NCI-H510A (cell line): ENCODE measurements at places on chromosomes 2 and 18.
A peak's percentile ranks its signal among the peaks of the same experiment; 100 is the strongest.

DNA sequence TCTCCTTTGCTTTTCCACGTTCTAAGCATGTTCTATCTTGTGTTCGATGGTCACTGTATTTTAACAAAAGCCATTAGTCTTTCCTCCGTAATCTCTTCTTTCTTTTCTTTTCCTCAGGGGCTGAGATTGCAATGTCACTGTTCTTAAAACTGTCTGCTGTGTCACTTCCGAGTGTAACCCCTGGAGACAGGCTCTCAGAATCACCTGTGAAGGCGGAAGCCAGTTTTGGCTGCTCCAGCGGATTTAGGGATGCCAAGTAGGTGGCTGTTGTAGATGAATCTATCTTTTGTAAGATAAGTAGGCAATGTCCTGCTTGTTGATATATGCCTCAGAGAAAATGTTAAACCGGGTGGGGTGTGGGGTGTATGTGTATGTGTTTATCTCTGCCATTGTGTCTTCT lies 94.7 kb upstream of the L3MBTL4 start:
- no peak for DNase-seq

DNA sequence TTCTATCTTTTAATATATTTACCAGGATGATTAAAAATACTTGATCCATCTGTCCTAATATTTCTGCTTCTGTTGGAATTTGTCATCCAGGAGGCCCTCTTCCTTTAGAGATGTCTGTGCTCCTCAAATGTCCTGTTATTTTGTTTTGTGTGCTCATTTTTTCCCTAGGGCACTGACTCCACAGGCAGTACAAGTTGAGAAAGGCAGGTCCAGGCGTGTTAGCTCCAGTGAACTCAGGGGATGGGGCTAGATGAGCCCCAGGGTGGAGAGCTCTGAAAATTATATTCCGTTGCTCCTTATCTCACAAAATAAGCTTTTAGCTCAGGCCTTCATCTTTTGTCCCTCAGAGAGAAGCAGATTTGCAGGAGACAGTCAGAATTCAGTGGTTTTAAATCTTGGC lies 105.7 kb downstream of the SLC4A3 start:
- DNase-seq: no peak

- no peak for DNase-seq
These were observed 551.1 kb upstream of the CELF4 start for GRCh38 chr18:38116716-38117115.

GRCh38 chr2:65227020-65227455 lies 593 bp upstream of the ACTR2 start:
- peak; percentile 10 for DNase-seq

- no peak for DNase-seq
These were observed 9.5 kb upstream of the SLC1A4 start for GRCh38 chr2:64979744-64980143.

DNA sequence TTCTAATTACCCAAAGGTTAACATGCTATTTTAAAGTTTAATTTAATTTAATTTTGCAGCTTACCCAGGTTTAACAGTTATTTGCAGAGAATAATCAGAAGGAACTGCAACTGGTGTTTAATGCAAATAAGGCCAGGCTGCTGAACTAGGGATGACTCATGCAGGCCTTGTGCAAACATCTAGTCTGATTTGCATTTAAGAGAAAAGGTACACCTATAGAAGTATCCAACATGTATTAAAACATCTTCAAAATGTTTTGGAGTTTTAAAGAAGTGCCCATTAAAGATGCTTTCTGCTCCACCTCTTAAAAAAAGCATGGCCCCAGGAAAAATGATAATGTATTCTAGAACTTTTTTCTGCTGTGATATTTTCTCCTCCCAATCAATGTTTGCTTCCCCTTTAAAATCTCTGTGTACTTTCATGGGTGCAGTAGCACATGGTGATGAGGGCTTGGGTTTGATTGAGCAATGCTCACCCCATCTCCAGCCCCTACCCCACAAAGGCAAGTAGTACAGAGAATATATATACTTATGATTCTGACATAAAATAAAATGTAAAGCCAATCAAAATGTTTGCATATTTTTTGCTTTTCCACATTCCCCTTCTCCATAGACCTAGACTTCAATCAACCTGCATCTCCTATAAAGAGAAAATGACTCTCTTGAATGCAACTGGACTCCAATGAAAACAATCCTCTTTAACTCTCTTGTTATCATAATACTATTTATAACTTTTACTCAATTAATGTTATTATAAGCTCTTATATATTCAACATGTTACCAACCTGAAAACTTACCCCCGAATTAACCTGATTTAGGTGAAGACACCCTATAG lies 54.1 kb downstream of the ATP8B1 start:
- DNase-seq: peak; percentile 59

DNA sequence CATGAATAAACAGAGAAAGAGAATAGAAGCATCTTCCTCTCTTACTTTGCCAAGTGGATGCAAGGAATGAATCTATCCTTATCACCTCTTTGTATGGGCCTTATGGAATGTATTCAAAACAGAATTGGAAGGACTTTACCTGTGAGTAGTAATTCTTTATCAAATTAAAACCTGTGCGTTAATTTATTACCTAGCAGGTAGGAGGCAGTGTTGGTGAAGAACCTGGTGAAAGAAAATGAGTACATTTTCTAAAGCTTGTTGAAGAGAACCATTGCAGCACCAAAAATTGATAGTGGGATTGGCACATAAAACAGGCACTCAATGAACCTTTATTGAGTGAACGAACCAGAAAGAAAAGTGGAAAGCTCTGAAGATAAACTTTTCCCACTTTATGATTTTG lies 1302.1 kb upstream of the CELF4 start:
- no peak for DNase-seq

GRCh38 chr2:45712570-45712969 lies 61.1 kb downstream of the PRKCE start:
- DNase-seq: no peak

DNA sequence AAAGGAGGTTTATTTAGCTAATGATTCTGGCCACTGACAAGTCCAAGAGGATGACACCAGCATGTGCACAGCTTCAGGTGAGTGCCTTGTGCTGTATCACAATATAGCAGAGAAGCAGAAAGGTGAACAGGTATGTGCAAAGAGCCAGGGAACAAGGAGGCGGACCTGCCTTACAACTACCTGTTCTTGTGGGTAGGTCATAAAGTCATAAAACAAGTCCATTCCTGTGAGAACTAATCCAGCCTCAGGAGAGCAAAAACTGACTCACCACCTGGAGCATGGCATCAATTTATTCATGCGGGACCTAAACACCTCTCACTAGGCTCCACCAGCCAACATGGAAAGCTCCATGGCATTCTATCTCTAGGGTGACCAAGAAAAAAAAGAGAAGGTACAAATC lies 234.2 kb downstream of the ASXL3 start:
- DNase-seq: peak; percentile 91

- no peak for DNase-seq
These were observed 35.4 kb upstream of the TMEM182 start for GRCh38 chr2:102726128-102727087.

DNA sequence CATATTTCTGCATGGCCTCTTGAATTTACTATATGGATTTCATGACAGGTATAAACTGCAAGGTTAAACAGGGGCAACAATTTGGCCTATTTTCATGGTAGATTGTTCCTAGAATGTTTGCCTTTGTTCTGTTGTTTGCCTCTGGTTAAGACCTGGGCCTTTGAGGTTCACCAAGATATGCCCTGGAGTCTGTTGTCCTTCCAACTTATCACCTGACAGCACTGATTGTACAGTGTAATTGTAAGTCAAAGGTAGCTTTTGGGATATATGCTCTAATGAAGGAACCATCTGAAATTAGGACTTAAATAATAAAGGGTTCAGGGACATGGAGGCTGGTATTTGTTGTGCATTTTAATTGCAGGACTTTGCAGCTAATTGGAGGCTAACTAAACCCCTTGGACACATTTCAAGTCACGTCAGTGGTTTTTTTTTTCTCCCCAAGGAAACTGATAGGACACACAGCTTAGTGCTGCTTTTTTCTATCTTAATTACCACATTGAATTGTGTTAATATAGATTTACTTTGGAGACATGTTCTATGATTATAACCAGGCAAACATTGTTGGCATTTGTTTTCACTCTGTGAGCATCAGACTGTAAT lies 771.2 kb upstream of the LINC00305 start:
- DNase-seq: no peak

DNA sequence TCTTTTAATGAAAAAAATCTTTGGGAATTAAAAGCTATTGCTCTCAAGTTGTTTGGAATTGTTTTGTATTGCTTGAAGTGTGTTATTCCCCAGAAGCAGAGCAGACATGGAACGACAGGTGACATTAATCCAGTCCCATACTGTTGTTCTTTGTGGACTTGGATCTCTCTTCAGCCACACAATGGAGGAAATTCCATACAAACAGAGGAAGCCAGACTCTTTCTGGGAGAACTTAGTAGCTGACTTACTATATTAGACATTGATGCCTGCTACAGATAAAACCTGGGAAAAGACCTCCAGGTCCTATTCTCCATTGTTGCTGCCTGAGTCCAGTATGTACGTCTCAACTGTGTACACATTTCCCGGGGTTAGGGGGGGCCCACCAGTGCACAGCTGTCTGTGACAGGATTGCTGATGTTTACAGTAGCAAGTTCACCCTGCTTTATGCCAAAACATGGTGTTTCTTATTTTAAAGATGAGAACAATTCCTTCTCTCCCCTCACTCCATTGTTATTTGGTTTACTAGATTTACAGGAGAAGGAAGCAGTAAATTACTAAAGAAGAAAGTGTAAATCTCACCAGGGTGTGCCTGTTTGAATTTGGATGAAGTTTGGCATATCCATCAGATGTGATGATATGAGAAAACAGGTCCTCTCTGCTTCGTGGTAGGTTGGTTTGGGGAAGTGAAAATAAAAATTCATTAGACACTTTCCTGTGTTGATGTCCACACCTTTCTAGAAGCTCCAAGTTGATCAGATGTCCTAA lies 142.4 kb upstream of the RBBP8 start:
- DNase-seq: no peak

- no peak for DNase-seq
These were observed 1077.3 kb upstream of the TMEFF2 start for GRCh38 chr2:193272011-193272410.

- DNase-seq: no peak
These were observed 5.7 kb downstream of the CDC42EP3 start for GRCh38 chr2:37665604-37666362.

DNA sequence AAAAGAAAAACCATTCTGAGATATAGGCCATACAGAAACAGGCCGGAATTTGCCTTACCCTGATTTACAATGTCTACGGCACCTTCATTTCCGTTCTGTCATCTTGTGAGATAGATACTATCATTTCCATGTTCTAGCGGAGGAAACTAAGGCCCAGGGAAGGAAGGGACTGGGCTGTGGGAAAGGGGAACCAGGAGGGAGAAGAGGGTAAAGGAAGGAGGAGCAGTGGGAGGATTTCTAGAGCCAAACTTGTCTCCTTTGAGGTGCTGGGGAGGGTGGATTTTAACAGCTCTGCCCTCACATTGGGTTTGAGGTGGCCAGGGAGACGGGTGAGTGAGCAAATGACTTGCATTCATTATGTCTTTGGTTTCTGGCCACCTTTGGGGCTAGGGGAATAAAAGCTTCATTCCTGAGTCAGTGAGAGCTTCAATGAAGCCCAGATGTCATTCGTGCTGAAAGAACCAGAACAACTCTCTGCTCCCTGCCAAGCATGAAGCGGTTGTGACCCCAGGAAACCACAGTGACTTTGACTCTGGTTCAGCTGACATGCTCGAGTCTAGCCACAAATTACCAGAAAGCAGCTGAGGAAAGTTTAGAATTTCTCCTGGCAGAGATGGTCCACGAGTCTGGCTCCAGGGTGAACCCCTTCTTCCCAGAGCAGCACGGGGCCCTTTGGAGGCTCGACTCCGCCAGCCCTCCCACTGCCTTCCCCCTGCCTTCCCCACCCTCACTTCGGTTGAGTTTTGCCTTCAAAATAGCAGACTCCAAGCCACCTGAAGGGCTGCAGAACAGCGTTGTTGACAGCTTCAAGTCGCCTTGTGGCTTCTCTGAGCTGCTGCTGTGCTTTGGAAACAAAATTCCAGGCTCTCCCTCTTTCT lies 3.8 kb downstream of the ACTG2 start:
- DNase-seq: no peak

DNA sequence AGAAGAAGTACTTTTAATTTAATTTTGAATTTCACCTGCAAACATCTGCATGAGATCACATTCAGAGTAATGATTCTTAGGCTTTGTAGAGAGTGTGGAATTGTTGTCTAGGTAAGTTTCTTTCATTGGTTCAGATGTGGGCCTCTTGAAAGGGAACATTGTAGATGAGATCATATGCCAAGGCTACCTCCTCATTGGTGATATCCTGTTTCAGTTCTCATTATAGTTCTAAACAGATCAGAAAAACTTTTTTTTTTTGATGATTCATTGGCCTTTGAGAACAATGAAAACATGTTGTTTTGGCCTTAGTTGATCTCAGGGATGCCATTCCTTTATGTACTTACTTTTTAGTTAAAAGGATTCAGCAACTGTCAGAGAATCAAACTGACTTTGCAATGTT lies 44.5 kb downstream of the EML6 start:
- DNase-seq: no peak

DNA sequence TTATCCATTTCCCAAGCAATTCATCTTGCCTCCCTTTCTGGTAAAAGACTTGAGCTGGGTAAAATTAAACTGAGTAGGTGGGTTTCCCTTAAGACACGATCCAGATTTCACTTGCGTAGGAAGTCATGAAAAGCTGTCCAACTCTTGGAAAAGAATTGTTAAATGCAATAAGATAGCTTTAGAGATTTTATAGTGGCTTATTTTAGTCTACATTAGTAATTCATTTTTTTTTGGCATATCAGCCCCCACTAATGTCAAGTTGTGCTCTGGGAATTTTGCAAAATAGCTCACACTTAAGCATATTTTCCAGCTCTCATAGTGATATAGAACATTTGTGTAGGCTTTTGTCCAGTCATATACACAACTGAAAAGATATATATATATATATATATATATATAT lies 344.7 kb upstream of the FIGN start:
- DNase-seq: no peak

DNA sequence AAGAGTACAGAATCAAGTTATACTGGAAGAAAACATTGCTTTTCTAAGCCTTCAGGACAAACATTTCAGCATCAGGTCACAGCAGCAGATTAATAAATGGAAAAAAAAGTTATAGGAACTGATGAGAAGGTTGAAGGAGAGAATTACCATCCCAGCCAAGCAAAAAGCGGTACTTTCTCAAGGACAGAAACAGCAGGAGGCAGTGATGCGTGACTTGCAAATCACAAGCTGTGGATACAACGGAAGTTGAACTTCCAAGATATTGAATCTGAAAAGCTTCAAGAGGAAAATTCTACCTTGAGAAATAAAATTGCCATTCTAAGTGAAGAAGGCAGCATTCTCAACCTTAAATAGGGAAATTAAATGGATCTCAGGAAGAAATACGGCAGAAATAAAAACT lies 18.5 kb upstream of the SERPINB12 start:
- no peak for DNase-seq

DNA sequence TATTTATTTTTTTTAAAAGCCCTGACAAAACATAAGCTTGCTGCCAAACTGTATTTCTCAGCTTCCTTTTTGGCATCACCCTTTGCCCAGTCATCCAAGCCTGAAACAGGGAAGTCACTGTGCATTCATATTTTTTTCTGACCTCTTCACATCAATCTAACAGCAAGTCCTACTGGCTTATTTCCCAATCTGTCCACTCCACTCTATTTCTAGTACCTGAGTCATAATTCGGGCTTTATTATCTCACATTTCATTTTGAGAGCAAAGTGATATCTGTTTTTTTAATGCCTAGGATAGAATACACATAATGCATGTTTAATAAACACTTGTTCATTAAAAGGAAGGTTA lies 5.1 kb downstream of the HNMT start:
- DNase-seq: no peak
